Stimulated activated CD4-positive, alpha-beta T cell treated with anti-CD3 and anti-CD28 coated beads, Interleukin-4, amount 100 ng/mL, for 24 hours (primary cell): ENCODE measurements at places on chromosomes 1 and 21.

DNA sequence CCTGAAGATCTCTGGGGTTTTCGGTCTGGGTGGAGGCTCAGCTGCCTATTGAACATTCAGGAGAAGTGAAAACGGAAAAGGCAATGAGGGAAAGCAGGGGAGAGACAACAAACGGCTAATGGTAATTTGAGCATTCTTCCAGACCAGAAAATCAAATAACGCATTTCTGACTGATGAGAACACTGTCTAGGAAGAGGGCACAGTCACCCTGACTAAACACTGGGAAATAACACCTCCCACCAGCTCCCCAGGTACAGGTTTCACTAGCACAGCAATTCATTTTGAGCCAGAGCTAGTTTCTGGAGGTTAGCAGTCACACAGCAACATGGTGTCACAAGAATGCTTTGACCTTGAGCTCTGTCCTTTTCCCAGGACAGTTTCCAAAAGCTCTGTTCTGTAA lies 21.1 kb downstream of the NCF2 start:
- peak; percentile 25 for DNase-seq

- DNase-seq, result peak; percentile 8
Measured at GRCh38 chr1:51768971-51769588, 109.4 kb downstream of the NRDC start.

DNA sequence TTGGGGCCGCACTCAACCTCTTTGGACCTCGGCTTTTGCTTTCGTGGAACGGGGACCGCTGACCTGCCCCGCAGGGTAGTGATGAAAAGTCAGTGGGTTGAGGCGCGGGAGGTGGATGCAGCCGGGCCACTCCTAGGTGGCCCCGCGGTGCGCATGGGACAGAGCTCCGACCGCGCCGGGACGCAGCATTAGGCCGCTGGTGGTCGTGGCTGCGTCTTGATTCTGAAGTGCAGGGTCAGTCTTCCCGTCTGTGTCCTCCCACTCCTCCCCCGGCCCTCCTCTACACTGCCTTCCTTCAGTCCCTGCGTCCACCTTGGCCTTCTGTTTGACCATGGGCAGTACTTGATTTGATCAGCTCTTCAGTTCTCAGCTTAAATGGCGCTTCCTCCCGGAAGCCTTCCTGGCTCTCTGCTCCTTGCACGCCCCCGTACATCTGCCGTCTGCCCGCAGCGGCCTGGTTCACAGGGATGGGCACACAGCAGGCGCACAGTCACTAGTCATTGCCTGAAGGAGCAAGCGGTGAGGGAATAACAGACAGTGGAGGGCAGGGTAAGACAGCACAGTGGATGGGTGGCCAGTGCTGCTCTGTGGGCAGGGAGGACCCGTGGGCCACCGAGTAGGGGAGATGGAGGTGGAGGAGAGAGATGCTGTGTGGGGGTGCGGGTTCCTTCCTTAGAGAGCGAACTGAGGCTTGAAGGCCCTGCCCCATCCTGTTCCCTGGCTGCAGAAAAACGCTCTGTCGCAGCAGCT lies 633 bp downstream of the THEMIS2 start:
- DNase-seq, result peak; percentile 45

- DNase-seq, result no peak
Measured at GRCh38 chr1:19504796-19505692, 19.7 kb upstream of the CAPZB start.

DNA sequence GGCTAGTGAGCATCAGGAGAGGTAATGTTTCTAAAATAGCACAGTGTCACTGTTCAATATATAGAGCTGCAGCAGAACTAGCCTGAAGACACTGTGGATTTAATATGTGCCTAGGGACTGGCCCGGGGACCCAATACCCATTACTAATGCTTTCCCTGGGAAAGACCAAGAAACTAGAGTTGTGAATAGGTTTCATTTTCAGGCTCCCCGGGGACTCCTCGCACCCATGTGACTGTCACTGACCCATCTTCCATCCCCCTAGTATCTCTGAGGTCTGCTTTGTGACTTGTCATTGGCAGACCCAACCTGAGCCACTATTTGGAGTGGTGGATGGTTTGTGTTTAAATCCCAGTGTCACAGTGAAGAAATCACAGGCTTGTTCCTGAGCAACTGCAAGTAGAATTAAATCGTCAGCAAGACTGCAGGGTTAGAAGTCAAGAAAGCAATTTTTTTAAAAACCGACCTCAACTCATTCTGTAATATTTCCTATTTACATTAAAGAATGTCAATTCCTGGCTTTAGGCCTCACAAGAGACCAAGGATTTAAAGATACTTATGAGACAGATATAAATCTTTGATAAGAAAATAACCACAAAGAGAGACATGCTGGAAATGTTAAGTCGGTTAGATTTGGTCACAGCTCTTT lies 130.0 kb upstream of the TNR start:
- no peak for DNase-seq

DNA sequence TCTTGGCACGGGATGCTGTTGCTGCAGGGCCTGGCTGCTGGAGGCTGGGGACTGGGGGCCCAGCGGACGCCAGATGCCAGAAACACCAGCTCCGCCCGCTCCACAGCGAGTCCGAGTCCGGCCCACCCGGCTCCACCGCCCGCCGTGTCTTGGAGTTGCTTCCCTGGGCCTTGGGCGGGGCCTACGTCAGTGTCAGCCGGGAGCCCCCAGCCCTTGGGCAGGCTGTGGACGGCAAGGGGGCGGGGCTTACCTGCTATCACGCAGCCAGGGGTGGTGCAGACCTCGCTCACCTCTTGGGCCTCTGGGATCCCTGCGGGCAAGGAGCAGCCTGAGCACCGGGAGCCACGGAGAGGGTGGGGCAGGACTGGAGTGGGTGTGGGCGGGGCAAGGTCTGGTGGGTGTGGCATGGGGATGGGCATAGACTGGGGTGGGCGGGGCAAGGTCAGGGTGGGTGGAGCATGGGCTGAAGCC lies 21.8 kb downstream of the MMEL1 start:
- DNase-seq, result no peak

DNA sequence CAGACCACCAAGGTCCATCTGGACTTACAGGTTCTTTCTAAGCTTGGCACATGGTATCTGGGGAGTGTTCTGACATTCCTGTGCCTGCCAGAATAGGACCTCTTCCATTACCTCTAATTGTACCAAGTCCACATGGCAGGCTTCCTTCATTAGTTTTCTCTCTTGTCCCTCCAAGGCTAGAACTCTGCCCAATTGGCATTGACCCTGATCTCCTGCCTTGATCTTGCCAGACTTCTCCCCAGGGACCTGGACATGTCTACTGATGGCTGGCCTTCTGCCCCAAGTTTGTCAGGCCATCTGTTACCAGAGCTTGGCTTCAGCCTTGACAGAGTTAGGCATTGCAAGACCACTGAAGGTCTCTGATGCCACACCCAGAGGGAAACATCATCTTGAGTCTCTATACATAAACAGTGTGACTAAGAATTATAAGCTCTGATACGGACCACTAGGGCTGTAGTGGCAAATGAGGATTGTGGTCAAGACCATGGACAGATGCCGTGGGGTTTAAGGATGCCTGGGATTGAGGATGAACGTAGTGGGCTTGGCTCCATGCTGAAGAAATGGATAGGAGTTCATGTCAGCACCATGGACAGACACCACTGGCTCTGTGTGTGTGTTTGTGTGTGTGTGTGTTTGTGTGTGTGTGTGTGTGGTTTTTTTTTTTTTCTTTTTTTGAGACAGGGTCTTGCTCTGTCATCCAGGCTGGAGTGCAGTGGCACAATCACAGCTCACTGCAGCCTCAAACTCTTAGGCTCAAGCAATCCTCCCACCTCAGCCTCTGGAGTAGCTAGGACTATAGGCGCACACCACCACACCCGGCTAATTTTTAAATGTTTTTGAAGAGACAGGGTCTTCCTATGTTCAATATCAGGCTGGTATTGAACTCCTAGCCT lies 19.5 kb upstream of the PSMB2 start:
- no peak for DNase-seq

DNA sequence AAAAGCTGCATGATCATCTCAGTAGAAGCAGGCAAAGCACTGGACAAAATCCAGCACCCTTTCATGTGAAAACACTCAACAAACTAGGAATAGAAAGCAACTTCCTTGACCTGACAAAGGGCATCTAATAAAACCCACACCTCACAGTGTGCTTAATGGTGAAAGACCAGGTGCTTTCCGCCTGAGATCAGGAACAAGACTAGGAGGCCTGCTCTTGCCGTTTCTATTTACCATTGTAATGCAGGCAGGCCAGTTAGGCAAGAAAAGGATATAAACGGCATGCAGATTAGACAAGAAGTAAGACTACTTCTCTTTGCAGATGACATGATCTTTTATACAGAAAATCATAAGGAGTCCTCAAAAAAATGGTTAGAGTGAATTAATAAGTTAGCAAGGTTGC lies 37.2 kb downstream of the SLC37A1 start:
- no peak for DNase-seq

DNA sequence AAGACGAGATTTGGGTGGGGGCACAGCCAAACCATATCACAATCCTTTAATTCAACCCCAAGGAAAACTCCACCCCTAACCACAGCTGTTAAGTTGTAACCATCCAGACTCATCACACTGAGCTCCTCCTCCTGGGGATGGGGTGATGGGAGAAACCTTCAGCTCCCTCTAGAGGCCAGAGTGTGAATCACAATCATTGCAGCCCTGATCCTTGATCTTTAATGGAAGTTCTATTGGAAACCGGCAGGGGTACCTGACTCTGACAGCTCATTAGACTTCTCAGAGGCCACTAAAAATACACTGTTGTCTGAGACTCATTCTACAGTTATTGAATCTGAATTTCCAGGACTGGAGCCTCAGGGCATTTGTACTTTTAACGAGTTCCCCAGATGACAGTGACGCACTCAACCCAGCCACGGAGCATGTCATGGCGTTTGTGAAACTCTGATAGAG lies 127.2 kb downstream of the IGSF21 start:
- DNase-seq, result peak; percentile 7

- no peak for DNase-seq
Measured at GRCh38 chr1:74423471-74423870, 88.9 kb downstream of the LRRC53 start.

GRCh38 chr1:152151646-152152045 lies 7.4 kb downstream of the RPTN start:
- no peak for DNase-seq
